Heart right ventricle (tissue), 16 donors: ENCODE measurements at places on chromosomes 5 and 9. TPM values are rescaled to one million over a fixed set of nuclear protein-coding genes. Genes with fewer than 3 reads are reported as not detected.

The LMX1B gene
- total RNA-seq: 0.38 TPM

The DRD1 gene
- not detected for total RNA-seq

The FAT2 gene
- total RNA-seq: 0.02 TPM

The ABL1 gene
- total RNA-seq: 33.1 TPM

The STPG3 gene
- total RNA-seq: 0.24 TPM

The ADGRV1 gene
- total RNA-seq: not detected

The SPOCK1 gene
- 42.8 TPM for total RNA-seq

The ADAMTSL2 gene
- 2.0 TPM for total RNA-seq

The OR5C1 gene
- not detected for total RNA-seq

The INSL6 gene
- not detected for total RNA-seq

The PCDHAC2 gene
- 0.34 TPM for total RNA-seq

DNA sequence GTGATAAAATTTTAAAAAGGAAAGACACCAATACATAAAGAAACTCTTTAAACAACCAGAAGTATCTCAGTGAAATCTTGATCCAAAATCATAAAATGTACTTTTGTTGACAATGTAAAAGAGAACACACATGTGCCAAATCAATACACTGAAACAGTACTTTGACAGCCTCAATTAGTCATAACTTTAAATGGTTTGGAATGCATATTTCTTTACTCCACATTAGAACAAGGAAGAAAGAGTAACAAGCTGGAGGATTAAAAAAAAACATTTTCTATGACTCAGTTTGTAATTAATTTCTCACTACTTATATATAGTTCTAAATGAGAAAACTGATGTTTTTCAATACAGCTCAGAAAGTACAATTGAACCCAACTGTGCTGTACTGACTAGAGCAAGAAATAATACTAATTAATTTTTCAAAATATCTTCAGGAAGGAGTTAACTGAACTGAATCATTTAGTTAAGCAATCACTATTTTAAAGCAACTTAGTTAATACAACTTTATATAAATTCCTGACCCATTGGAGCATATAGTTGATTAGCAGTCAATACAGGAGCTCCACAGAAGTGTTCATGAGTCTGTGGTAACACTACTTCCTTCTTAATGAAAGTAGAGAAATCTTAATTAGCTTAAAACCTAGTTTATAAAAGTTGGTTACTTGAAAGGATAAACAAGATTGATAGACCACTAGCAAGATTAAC is 101.0 kb downstream of the NR3C1 start:
- H3K27me3 ChIP-seq: no peaks in the 10 kb centered on the region
- H3K27ac ChIP-seq: no peak overlapping the region
- no peaks in the 10 kb centered on the region for H3K4me1 ChIP-seq
- peaks cover 72% of the 10 kb centered on the region for H3K36me3 ChIP-seq
- H3K4me3 ChIP-seq: no peak overlapping the region

DNA sequence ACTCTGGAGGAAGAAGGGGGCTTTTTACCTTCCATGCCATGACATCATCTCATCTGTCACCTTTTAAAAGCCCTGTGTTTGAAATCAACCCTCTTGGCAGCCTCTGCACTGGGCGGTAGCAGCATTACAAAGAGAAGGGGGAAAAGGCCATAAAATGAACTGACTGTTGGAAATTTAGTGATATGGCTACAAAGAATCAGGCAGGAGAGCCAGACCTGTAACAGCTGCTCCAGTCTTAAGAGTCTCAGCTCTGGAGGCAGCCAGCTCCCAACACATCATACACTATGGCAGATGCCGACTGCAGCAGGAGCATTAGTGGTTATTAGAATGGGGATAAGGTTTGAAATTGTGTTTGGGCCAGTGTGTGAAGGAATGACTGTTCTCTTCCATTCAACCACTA is 257.5 kb downstream of the DMAC1 start:
- H3K27me3 ChIP-seq: no peaks in the 10 kb centered on the region
- no peak for DNase-seq
- H3K4me3 ChIP-seq: no peak overlapping the region
- H3K36me3 ChIP-seq: no peaks in the 10 kb centered on the region
- no peaks in the 10 kb centered on the region for H3K4me1 ChIP-seq

DNA sequence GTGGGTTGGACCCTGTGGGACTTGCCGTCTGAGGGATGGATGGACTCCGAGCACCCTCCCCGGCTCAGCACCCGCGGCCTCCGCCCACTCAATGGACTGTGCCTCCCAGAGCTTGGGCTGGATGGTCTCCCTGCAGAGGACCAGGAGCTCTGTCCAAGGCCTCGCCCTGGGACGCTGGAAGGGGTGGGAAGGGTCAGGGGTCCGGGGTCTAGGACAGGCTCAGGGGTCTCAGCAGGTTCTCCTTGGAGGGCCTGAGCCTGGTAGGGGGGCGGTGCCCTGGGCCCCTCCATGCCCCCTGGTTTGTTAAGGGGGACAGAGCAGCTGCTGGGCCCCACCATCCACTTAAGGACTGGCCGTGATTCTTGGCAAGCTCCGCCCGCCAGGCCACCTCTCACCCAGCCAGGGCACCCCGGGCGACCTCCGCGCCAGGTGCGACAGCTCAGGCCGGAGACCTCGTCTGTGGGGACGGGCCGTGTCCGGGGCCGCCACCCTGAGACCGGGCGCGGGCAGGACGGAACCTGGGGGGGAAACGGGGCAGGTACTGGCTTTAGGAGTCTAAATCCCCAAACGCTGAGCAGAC is 29.2 kb downstream of the EXOC3 start:
- peak overlapping the region; percentile 70 for H3K4me3 ChIP-seq
- H3K4me1 ChIP-seq: peaks cover 18% of the 10 kb centered on the region
- peaks cover 32% of the 10 kb centered on the region for H3K27me3 ChIP-seq
- peak overlapping the region; percentile 79 for H3K27ac ChIP-seq

GRCh38 chr9:18610956-18611355 is 137.0 kb downstream of the ADAMTSL1 start:
- peaks cover 11% of the 10 kb centered on the region for H3K4me1 ChIP-seq
- DNase-seq: no peak
- no peak overlapping the region for H3K27ac ChIP-seq
- no peaks in the 10 kb centered on the region for H3K36me3 ChIP-seq
- H3K4me3 ChIP-seq: no peak overlapping the region

- peaks cover 19% of the 10 kb centered on the region for H3K4me1 ChIP-seq
- H3K27ac ChIP-seq: no peak overlapping the region
- no peaks in the 10 kb centered on the region for H3K27me3 ChIP-seq
- H3K4me3 ChIP-seq: no peak overlapping the region
- H3K36me3 ChIP-seq: peaks cover 7% of the 10 kb centered on the region
These were observed 107.1 kb downstream of the OXCT1 start for GRCh38 chr5:41763081-41763480.

GRCh38 chr5:39341896-39342295 is 22.4 kb downstream of the C9 start:
- DNase-seq: no peak
- H3K4me3 ChIP-seq: no peak overlapping the region

- no peaks in the 10 kb centered on the region for H3K4me1 ChIP-seq
- peaks cover 6% of the 10 kb centered on the region for H3K36me3 ChIP-seq
- DNase-seq: no peak
- no peak overlapping the region for H3K27ac ChIP-seq
These were observed 21.0 kb downstream of the CDKL3 start for GRCh38 chr5:134345996-134346395.

DNA sequence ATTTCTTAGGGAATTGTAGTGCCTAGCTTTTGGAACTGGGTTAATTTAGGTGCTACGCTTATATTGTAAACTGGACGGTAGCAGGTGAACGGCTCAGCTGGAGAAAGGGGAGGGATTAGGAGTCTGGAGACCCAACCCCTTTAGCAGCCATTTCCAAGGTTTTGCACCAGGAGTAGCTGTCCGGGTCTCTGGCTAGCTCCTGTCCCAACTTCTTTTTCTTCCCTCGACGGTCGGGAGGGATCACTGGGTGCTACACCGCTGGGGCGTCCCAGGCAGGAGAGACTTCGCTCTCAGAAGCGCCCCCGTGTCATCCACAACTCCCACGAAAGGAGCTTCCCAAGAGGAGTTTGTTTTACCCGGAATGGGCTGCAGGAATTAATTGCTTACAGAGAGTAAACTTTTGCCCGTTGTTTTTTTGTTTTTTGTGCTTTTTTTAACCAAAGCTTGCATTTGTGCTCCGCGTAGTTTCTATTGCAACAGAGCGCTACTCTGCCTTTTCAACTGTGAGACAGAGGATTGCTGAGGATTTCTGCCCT is 1640.9 kb upstream of the C9orf72 start:
- no peak overlapping the region for H3K4me3 ChIP-seq
- DNase-seq: no peak
- peaks cover 11% of the 10 kb centered on the region for H3K4me1 ChIP-seq
- H3K27ac ChIP-seq: no peak overlapping the region

DNA sequence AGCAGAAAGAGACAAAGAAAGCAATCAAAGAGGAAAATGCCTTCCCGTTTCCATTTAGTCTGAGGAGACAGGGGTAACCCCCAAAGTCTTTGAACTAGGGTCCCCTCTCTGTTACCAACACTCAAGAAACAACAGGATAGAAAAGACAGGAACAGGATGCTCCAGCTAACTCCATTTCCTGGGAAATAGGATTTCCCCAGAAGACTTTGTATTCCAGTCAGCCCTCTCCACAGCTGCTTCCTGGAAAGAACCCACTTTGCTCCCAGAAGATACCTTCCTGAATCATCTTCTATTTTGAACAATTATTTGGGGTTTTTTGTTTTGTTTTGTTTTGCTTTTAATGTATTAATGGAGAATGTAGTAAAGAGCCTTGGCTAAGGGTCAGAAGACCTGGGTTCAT is 56.0 kb downstream of the KLHL3 start:
- peaks cover 7% of the 10 kb centered on the region for H3K4me1 ChIP-seq
- peaks cover 35% of the 10 kb centered on the region for H3K36me3 ChIP-seq
- H3K27ac ChIP-seq: no peak overlapping the region
- no peak for DNase-seq
- H3K4me3 ChIP-seq: no peak overlapping the region

- peak; percentile 20 for DNase-seq
- peak overlapping the region; percentile 71 for H3K27ac ChIP-seq
- no peak overlapping the region for H3K4me3 ChIP-seq
- H3K4me1 ChIP-seq: peaks cover 36% of the 10 kb centered on the region
- H3K36me3 ChIP-seq: no peaks in the 10 kb centered on the region
These were observed 244.3 kb downstream of the CSNK1G3 start for GRCh38 chr5:123756318-123756665.

DNA sequence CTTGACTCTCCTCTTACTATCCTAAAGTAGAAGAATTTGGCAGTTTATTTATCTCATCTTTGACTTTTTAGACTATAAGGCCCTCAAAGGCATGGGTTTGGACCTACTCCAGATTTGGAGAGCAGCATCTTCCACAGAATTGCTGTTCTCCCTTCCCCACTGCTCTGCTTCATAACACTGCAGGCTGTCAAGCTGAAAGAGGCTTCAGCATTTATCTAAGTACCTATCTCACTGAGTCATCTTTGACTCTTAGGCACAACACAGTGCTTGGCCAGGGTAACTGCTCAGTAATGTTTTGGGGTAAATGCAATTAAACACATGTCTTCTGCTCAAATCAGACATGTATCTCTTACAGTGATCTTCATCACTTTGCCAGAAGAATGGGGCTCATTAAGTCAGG is 60.6 kb downstream of the GRIN3A start:
- no peak overlapping the region for H3K27ac ChIP-seq
- no peak overlapping the region for H3K4me3 ChIP-seq
- H3K4me1 ChIP-seq: no peaks in the 10 kb centered on the region
- no peaks in the 10 kb centered on the region for H3K27me3 ChIP-seq
- DNase-seq: no peak

- H3K36me3 ChIP-seq: no peaks in the 10 kb centered on the region
- no peak overlapping the region for H3K4me3 ChIP-seq
These were observed 301.6 kb downstream of the NR2F1-AS1 start for GRCh38 chr5:93279296-93279963.

DNA sequence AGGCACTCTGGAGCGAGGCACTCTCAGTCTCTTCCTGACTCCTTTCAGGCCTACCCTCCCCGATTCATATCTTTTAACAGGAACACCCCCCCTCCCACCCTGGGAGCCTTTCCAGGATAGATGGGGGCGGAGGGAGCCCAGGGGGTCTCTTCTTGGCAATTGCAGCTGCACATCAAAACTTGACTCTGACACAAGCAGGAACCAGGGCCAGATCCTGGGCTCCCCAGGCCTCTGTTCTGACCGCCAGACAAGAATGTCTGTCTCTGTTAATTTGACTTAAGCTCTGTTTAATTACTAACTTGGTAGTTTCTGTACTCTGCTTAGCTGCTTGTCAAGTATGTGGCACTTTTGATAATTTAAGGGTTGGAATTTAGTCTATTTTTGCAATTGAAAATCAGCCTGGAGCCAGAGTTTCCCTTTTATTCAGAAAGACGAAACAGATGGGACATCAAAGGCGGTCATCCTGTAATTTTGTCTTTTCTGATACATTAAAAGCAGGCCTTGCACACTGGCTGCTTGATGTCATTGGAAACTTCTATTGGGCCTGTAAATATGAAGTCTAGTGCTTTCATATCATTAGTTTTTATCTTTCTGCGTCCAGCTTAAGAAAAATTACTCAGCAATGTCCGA is 43.3 kb downstream of the ACTL7B start:
- H3K4me1 ChIP-seq: no peaks in the 10 kb centered on the region
- no peak overlapping the region for H3K4me3 ChIP-seq
- H3K27me3 ChIP-seq: no peaks in the 10 kb centered on the region
- no peak overlapping the region for H3K27ac ChIP-seq
- no peak for DNase-seq

- no peak overlapping the region for H3K4me3 ChIP-seq
- H3K27me3 ChIP-seq: no peaks in the 10 kb centered on the region
- H3K4me1 ChIP-seq: peaks cover 20% of the 10 kb centered on the region
- no peak for DNase-seq
- no peaks in the 10 kb centered on the region for H3K36me3 ChIP-seq
These were observed 8.3 kb downstream of the ADAMTS12 start for GRCh38 chr5:33883482-33883881.

- H3K27me3 ChIP-seq: no peaks in the 10 kb centered on the region
- no peak overlapping the region for H3K4me3 ChIP-seq
- peaks cover 10% of the 10 kb centered on the region for H3K4me1 ChIP-seq
- no peak overlapping the region for H3K27ac ChIP-seq
- H3K36me3 ChIP-seq: peaks cover 56% of the 10 kb centered on the region
- DNase-seq: no peak
These were observed 72.0 kb downstream of the CCNH start for GRCh38 chr5:87340716-87341115.

DNA sequence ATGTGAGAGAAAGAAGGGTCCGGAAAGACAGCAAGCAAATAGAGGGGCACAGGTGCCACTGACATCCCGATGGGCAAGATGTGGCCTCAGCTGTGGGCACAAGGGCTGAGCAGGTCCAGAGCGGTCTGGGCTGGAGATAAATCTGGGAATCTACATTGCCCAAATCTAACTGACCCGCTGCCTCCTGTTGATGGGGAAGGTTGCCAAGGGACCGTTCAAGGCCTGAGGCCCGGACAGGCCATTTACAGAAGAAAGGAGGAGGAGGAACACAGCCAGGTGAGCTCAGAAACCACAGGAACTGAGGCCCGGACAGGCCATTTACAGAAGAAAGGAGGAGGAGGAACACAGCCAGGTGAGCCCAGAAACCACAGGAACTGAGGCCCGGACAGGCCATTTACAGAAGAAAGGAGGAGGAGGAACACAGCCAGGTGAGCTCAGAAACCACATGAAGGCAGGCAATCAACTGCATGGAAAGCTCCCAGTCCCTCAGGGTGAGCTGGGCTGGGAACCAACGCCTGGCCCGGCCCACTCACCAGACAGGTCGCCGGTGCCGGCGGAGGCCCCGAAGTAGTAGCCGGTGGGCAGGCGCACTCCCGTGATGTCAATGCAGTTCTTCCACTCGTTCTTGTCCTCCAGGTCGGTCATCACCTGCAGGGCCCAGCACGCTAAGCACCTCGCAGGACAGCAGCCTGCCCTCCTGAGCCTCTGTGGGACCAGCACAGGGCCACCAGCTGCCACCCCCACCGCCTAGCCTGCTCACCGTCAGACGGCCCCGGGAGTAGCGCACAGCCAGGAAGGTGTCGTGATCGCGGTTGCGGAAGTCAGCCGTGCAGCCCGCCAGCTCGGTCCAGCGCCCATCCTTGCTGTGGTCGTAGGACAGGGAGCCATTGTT is 14.6 kb downstream of the LMAN2 start:
- peaks cover 35% of the 10 kb centered on the region for H3K4me1 ChIP-seq
- peak overlapping the region; percentile 68 for H3K27ac ChIP-seq
- no peak for DNase-seq
- no peaks in the 10 kb centered on the region for H3K27me3 ChIP-seq
- no peak overlapping the region for H3K4me3 ChIP-seq
